CD8-positive, alpha-beta memory T cell (primary cell): ENCODE measurements at places on chromosomes 3 and 15. TPM values are rescaled to one million over a fixed set of nuclear protein-coding genes. Genes with fewer than 3 reads are reported as not detected.

The DGKG gene
- 0.04 TPM for total RNA-seq

The GOLGA8R gene
- 0.66 TPM for total RNA-seq

The STRIT1 gene
- not detected for total RNA-seq

The KCNMB2 gene
- total RNA-seq, result not detected

The C3orf52 gene
- total RNA-seq, result 2.8 TPM

The SLC24A5 gene
- not detected for total RNA-seq
